ENCODE measurements at places on chromosomes 3 and 15.

GRCh38 chr3:95246413-95246812 lies 1183.6 kb downstream of the NSUN3 start:
- no peak for DNase-seq

GRCh38 chr15:39657668-39658067 lies 76.8 kb downstream of the THBS1 start:
- no peak for DNase-seq

GRCh38 chr15:62382046-62382445 lies 217.0 kb upstream of the C2CD4B start:
- no peak for DNase-seq

DNA sequence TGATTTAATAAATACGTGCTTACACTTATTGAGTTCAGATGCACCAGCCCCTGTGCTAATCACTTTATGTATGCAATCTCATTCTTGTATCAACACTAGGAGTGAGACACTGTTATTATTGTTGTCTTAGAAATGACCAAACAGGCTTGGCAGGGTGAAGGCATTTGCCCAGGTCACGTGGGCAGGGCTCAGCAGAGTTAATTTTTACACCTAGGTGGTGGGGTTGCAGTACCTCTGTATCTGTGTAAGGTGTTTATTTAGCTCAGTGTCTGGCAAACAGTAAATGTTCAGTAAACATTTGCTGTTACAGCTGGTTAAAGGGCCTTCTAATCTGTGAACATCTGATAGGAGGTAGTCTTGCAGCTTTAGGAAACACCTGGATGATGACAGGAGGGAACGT lies 200.0 kb downstream of the CACNA2D3 start:
- no peak for DNase-seq

DNA sequence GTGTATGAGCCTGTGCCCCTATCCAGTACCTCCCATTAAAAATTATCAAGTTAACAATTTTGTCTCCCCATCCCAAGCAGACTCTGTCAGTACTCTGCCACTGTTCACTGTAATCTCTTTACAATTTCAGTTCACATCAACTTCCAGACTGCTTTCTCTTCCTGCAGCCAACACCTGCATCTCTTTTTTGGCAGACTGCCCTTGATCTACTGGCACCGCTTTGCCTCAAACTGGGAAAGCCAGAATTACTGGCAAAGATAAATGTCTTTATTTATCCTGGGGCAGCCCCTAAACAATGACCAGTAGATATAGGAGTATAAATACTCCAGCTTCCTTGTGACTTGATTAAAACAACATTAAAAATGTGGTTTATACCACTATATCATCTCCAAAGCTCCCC lies 494.1 kb downstream of the ZNF385D start:
- no peak for DNase-seq

- DNase-seq, result no peak
Observed at GRCh38 chr3:53996141-53996874, 104.6 kb upstream of the SELENOK start.
